Fibroblast of lung (primary cell): ENCODE measurements at places on chromosomes 12 and 14. TPM values are rescaled to one million over a fixed set of nuclear protein-coding genes. Genes with fewer than 3 reads are reported as not detected.

RNASE4 gene
- total RNA-seq = 20.0 and 22.1 TPM in 2 replicates

SERPINA12 gene
- total RNA-seq = not detected in 2 replicates

ZFYVE1 gene
- total RNA-seq = 14.4 and 22.1 TPM in 2 replicates

SLC6A15 gene
- total RNA-seq = 0.77 and 0.99 TPM in 2 replicates

RPGRIP1 gene
- under 0.01 TPM in 1 of 2 replicates, not detected in the other for total RNA-seq

PLEKHD1 gene
- total RNA-seq = under 0.01 TPM in 2 replicates

LHX5 gene
- not detected in 2 replicates for total RNA-seq

DNA sequence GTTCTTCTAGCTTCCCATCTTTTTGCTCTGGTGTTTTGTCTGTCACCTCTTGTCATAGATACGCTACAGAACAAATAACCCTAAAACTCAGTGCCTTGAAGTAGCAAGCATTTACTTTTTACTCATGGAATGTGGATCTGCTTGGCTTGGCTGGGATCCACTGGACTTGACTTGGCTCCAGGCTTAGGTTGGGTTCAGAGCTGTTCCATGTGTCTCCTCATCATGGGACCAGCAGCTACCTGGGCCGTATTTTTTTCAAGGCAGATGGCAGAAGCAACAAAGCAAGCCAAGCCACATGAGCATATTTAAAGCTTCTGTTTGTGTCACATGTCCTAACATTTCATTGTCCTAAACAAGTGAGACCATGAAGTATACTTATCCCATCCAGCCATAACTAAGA lies 48.7 kb upstream of the ATF1 start:
- H3K36me3 ChIP-seq = peaks cover 4% of the 10 kb centered on the region
- no peak overlapping the region for H3K27ac ChIP-seq
- DNase-seq = peak; percentile 34
- H3K4me1 ChIP-seq = no peaks in the 10 kb centered on the region
- H3K4me3 ChIP-seq = no peak overlapping the region

DNA sequence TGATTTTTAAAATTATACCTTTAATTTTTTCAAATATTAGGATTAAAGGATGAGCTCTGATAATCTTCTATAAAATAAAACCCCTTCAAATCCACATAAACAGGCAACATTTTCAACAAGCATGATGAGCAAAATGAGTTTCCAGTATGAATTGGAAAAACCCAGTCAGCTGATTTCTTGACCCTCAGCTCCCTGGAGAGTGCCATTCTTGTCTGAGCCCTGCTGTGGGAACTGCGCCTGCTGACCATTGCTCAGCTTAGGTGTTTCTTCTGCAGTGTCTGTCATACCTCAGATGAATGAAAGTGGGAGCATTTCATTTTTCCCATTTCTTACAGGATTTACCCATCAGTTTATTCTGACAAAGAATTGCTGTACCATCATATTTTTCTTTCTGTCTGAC lies 27.6 kb downstream of the MAPKAPK5 start:
- H3K4me1 ChIP-seq = no peaks in the 10 kb centered on the region
- DNase-seq = no peak
- H3K27me3 ChIP-seq = no peaks in the 10 kb centered on the region

GRCh38 chr12:22993609-22994315 lies 368.8 kb downstream of the ETNK1 start:
- H3K36me3 ChIP-seq = no peaks in the 10 kb centered on the region
- no peak overlapping the region for H3K4me3 ChIP-seq
- no peak for DNase-seq
- H3K27me3 ChIP-seq = no peaks in the 10 kb centered on the region
- H3K27ac ChIP-seq = no peak overlapping the region
- H3K4me1 ChIP-seq = no peaks in the 10 kb centered on the region

GRCh38 chr12:58916921-58917511 lies 3.3 kb downstream of the LRIG3 start:
- H3K27me3 ChIP-seq = no peaks in the 10 kb centered on the region
- H3K4me1 ChIP-seq = no peaks in the 10 kb centered on the region
- peak; percentile 74 for DNase-seq
- peak overlapping the region; percentile 86 for H3K4me3 ChIP-seq
- peaks cover 2% of the 10 kb centered on the region for H3K36me3 ChIP-seq
- peak overlapping the region; percentile 2 for H3K27ac ChIP-seq

GRCh38 chr14:96103075-96103474 lies 63.9 kb downstream of the C14orf132 start:
- no peak overlapping the region for H3K4me3 ChIP-seq
- no peaks in the 10 kb centered on the region for H3K27me3 ChIP-seq
- H3K27ac ChIP-seq = no peak overlapping the region
- DNase-seq = no peak
- peaks cover 7% of the 10 kb centered on the region for H3K4me1 ChIP-seq

- H3K4me3 ChIP-seq = no peak overlapping the region
- no peaks in the 10 kb centered on the region for H3K36me3 ChIP-seq
- no peaks in the 10 kb centered on the region for H3K4me1 ChIP-seq
- DNase-seq = no peak
These were observed 76.9 kb downstream of the SMOC1 start for GRCh38 chr14:69955855-69956845.

DNA sequence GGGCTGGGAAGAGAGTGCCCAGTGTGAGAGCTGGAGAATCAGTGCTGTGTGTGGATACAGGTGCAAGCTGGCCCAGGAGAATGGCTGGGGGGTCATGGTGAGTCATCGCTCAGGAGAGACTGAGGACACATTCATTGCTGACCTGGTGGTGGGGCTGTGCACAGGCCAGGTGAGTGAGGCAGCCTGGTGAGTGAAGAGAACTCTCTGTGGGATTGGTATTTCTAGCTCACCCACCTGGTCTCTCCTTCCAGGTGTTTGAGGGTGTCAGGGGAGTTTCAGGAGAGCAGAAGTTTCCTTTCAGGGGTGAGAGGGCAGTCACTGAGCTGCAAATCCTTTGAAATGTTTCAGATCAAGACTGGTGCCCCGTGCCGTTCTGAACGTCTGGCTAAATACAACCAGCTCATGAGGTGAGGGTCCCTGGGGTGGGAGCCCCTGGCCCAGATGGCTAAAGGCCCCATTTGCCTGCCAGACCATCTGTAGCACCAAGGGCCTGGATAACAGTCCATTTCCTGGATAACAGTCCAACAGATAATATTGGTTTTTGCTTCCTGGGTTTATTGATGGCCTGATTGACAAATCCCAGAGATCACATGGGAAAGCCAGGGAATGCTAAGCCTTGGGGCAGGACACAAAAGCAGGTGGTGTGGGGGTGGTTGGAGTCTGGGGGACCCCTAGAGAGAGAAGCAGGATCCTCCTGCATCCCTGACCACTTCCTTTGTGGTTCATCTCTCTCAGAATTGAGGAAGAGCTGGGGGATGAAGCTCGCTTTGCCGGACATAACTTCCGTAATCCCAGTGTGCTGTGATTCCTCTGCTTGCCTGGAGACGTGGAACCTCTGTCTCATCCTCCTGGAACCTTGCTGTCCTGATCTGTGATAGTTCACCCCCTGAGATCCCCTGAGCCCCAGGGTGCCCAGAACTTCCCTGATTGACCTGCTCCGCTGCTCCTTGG lies 5.5 kb upstream of the ATN1 start:
- peaks cover 16% of the 10 kb centered on the region for H3K36me3 ChIP-seq
- no peak overlapping the region for H3K27ac ChIP-seq
- no peak for DNase-seq
- H3K27me3 ChIP-seq = no peaks in the 10 kb centered on the region

DNA sequence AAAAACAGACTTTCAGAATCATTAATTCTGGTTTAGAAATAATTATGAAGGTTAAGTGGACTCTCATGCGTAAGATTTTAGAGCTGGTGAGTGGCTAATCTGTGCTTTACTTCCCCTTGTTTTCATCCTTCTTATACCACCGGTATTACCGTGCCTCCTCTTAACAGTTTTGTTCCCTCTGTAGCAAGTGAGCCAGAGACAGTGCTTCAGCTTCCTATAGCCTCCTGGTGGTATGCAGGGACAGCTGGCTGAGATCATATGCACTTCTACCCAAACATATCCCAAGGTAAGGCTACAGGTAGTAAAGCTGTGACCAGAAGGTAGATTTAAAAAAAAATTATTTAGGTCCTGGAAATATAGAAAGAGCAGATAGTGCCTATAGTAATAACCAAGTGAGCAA lies 55.2 kb downstream of the PDE3A start:
- no peak overlapping the region for H3K4me3 ChIP-seq
- H3K36me3 ChIP-seq = no peaks in the 10 kb centered on the region
- no peak for DNase-seq
- H3K4me1 ChIP-seq = no peaks in the 10 kb centered on the region
